ENCODE measurements at places on chromosomes 7 and 10.

GRCh38 chr7:972676-973309, 2.6 kb downstream of the COX19 start:
- DNase-seq: no peak

GRCh38 chr7:156158693-156159092, 346.4 kb upstream of the SHH start:
- DNase-seq: no peak

DNA sequence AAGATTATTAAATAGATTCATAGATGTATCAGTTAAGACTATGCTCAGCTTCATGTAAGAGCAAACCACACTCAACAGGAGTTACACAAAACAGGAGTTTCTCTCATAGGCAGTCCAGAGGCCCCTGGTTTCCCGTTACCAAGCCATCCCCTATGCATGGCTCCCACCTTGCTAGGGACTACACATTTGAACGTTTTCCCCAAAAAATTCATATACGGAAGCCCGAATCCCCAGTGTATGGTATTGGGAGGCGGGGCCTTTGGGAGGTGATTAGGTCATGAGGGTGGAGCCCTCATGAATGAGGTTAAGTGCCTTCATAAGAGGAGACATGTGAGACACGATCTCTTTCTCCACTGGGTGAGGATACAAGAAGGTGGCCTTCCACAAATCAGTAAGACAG, 29.1 kb downstream of the RSU1 start:
- DNase-seq: peak; percentile 6

DNA sequence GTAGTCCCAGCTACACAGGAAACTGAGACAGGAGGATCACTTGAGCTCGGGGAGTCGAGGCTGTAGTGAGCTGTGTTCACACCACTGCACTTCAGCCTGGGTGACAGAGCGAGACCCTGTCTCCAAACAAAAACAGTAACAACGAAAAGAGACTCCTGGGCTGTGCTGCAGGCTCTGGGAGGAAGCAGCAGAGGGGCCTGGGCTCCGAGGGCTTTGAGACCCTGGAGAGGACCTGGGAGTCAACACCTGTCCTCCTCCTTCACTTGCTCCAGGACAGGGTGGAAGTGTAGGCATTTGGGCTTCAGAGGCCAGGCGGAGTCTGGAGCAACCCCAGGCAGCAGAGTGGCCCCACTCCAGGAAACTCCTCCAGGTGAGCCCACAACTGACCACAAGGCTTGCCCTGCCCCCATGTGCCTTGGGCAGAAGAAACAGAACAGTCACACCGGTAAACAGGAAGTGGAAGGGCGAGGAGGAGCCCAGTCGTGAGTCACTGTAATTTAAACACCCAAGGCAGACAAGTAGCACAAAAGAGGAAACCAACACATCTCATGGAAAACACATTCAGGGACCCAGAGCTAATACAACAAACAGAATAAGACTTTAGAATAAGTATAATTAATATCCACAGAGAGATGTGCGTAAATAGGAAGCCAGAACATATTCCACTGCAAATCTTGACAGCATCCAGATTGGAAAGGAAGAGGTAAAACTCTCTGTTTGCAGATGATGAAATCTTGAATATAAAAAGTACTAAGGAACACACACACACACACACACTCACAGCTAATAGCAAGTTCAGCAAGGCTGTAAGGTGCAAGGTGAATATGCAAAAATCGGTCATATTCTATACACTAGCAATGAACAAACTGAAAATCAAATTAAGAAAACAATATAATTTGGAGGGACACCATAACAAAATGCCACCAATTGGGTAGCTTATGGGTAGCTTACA, 20.5 kb upstream of the RASGEF1A start:
- peak; percentile 35 for DNase-seq

DNA sequence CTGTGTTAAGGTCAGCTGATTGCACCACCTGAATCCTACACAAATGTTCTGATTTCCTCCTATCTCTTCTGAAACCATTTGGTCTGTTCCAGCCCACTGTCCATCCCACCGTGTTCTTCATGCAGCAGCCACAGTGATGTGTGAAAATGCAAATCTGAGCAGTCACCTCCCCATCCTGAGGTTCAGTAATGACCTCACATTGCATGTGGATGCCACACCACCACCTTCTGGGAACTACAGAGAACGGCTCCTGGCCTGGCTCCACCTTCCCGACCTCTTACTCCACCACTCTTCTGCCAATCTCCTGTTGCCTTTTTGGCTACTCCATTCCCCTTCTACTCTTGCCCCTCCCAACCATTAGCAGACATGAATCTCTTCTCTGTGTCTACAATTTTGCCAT, 244.4 kb downstream of the TNS3 start:
- DNase-seq: no peak

GRCh38 chr10:66892871-66893270, 33.0 kb upstream of the LRRTM3 start:
- DNase-seq: no peak

GRCh38 chr10:28796606-28797512, 119.5 kb downstream of the BAMBI start:
- no peak for DNase-seq

DNA sequence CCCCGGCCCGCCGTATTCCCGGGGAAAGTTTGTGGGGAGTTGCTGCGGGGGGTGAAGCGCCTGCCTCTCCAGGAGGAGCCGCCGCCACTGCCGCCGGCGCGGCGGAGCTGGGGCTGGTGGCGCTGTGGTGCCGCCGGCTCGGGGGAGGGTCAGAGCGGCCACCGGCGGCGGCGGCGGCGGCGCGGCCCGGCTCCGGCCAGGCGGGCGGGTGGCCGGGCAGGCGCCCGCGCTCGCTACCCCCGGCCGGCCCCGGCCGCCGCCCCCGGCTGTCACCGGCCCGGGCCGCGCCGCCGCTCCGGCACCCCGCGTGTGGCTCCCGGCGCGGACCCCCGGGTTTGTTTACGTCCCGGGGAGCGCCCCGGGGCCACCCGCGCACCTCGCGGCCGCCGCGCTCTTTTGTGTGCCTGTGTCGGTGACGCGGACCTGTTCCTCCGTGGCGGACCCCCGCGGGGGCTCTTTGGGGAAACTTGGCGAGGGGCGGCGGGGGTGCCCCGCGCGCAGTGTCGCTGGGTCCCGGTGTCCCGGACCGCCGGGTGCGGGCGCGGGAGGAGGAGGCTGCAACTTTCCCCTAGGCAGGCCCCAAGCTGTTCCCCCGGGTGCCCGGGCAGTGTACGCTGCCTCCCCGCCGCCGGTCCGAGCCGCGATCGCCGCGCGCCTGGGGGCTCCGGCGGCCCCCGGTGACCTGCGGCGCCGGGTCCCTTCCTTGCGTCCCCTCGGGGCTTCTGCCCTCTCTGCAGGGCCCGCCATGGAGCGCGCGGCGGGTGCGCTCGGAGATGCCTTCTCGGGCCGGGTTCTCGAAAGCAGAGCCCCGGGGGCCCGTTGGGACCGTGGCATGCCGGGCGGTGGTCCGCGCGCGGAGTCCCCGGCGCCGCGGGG, 593 bp upstream of the CUX1 start:
- DNase-seq: peak; percentile 33

- DNase-seq: no peak
Observed at GRCh38 chr7:29291723-29292618, 97.4 kb downstream of the CHN2 start.

- DNase-seq: no peak
Observed at GRCh38 chr7:133359449-133359848, 106.6 kb downstream of the EXOC4 start.

GRCh38 chr10:55224007-55224781, 423.2 kb upstream of the PCDH15 start:
- no peak for DNase-seq

DNA sequence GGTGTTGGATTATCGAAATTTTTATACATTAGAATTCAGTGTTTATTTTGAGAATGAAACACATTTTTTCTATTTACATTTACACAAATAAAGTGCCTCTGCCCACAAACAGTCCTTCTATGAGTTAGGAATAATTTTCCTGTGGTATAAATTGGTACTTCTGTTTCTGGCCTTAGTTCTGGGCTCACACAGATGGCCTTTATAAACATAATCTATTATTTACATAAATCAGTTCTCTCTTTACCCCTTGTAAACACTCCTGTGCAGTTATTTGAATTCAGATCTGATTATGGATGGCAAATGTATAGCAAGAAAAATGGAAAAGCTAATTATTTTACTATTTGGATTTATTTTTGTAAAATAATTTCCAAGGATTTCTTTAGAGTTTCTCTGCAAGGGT, 143.2 kb downstream of the PRKG1 start:
- no peak for DNase-seq

GRCh38 chr7:75722373-75722772, 16.4 kb downstream of the HIP1 start:
- no peak for DNase-seq

- no peak for DNase-seq
Observed at GRCh38 chr10:98833542-98833941, 386.8 kb upstream of the HPS1 start.

DNA sequence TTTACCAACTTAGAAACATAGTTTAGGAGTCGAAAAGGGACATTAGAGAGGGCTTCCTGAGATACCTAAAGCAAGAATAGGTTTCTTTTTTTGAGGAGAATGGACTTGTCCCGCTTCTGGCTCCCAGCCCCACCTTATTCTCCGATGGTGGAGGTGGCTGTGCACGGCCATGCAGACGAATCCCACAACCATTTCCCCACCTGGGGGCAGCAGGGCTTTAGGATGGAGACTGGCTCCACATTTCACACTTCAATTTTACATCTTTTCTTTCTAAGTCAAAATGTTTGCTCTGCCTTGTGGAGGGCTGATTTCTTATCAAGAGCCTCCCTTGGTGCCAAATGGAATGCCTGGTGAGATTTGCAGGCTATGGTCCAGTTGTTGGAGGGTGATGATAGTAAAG, 118.5 kb downstream of the GLRX3 start:
- DNase-seq: no peak

DNA sequence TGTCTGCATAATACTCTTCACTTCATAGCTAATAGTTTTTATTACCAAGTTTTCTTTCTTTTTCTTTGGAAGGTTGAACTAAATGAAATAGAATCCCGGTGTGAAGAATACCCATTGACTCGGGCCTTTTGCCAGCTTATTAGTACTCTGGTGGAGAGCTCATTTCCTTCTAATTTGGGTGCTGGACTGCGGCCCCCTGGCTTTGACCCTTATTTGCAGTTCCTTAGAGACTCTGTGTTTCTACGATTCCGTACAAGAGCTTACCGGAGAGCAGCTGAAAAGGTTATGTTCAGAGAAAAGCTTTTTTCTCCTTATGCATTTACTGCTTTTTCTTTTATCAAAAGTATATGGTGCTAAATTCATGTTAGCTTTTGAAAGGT, 40.2 kb downstream of the NUP205 start:
- no peak for DNase-seq

DNA sequence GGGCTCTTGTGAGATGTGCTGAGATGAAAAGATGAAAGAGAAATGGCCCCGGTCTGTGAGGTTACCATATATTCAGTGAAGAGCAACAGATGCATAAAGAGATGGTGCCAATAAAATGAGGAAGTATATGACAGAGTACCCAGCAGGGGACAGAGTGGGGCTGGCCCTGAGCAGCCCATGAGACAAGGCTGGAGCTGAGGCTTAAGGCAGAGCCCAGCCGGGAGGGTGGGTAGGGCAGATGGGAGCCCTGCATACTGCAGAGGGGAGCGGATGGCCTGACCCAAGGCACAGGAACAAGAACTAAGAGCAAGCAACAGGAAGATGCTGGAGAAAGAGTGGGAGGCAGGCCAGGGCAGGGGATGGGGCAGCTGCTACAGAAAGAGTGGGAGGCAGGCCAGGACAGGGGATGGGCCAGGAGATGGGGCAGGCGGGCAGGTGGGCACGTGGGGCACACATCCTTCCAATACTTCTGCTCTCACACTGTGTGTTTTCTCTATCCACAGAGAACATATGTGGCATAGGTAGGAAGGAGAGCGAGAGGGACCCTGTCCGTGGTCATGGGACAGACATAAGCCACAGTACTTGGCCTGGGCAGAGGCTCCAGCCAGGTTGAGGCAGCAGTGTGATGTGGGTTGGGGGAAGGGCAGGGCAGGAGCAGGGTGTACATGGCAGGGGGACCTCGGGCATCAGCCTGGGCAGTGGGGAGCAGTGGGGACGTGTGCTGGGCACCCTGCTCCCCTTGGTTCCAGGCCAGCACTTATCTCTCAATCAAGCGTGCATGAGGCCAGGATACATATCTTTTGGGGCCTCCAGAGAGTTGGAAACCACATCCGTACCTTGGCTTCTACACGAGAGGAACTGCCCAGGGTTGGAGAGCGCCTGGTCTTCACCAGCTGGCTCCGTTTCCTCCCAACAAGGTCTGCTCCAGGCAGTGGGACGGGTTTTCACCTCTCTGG, 91.6 kb upstream of the IKZF1 start:
- DNase-seq: no peak

DNA sequence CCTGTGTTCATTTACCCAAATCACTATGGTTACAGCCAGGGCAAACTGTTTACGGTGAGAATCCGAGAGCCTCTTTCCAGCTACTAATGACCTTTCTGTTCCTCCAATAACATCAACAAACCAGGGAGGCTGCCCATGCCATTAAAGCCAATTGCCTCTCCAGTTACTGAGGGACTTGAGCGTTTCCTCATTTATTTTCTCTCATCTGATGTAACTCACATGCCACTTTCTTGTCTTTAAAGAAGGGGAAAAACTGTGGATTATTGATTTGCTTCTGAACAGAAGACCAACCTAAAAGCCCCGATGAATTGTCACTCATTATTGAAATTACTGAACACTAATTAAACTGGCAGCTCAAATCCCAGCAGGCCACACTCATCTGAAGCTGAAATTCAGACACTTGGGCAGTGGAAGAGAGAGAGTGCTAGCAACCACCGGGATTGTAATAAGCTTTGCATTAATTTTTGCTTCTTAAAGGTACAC, 595.8 kb upstream of the MKI67 start:
- DNase-seq: no peak

DNA sequence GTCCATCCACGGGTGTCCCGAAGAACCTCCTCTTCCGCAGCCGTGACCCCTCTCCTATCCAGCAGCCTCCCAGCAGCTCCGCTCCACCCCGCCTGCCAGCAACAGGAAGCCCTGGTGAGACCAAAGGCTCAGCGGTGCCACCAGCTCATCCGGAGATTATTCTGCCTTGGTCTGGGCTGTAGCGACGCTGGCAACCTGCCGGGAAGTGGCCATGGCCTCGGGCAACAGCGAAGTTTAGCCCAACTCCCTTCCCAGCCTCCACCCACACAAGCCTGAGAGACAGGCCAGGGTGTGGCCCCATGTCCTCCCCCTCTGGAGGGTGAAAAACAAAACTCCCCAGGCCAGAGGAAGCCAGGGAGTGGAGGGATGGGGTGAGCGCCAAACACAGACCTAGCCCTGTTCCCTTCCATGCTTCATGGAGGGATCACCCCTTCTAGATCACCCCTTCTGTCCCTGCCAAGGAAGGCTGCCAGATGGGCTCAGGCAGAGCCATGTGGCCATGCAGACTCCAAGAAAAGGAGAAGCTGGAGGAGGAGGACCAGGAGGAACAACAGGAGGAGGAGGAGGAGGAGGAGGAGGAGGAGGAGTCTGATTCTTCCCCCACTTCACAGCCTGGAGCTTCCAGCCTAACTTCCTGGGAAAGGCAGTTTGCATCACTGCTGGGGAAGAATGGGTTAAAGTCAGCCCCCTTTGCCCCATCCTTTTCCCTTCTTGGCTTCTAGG, 918 bp downstream of the CALHM2 start:
- DNase-seq: peak; percentile 33
